ENCODE measurements at places on chromosomes 1 and 21. TPM values are rescaled to one million over a fixed set of nuclear protein-coding genes. Genes with fewer than 3 reads are reported as not detected.
A peak's percentile ranks its signal among the peaks of the same experiment; 100 is the strongest.

Gene LCE2C
- not detected for total RNA-seq

GRCh38 chr1:17052641-17053040, 1.2 kb downstream of the SDHB start:
- DNase-seq: no peak

DNA sequence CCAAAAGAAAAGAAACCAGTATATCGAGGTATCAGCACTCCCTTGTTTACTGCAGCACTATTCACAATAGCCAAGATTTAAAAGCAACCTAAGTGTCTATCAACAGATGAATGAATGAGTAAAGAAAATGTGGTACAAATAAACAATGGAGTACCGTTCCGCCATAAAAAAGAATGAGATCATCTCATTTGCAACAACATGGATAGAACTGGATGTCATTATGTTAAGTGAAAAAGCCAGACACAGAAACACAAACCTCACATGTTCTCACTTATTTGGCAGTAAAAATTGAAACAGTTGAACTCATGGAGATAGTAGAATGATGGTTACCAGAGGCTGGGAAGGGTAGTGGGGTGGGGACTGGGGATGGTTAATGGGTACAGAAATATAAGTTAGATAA, 4.3 kb upstream of the GNG5 start:
- no peak for DNase-seq

Gene CENPF
- total RNA-seq: 1.5 TPM

Gene DCST1
- total RNA-seq: not detected

- DNase-seq: no peak
Observed at GRCh38 chr1:226664413-226665101, 74.5 kb downstream of the ITPKB start.

DNA sequence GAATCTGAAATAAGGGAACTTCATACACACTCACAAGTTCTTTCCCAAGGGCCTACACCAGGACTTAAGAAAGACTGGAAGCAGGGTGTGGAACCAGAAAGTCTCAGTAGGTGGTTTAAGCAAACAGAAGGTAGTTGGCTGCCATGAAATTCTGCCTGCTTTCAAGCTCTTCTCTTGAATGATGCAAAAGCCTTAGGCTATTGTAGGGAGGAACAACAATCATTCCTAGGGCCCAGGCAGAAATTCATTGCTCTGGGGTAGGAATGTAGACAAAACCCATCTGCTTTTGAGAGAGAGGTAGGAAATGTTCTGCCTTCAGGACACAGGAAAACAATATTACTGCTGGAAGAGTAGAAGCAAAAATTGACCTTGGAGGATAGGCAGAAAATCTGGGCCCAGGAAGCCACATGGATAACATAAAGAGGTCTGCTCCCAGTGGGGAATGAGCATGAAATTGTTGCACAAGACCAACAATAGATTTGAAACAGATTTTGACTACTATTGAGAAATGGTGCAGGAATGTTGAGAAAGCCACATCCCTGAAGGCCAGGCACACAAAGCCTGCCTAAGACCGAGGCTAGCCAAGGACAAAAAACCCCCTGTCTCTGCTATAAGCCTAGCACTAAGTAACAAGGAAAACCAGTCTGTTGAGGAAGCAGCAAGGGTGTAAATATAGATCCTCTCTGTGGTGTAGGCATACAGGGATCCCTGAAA, 22.7 kb upstream of the SFT2D2 start:
- no peak for DNase-seq

Gene MARCKSL1
- 44.5 TPM for total RNA-seq

DNA sequence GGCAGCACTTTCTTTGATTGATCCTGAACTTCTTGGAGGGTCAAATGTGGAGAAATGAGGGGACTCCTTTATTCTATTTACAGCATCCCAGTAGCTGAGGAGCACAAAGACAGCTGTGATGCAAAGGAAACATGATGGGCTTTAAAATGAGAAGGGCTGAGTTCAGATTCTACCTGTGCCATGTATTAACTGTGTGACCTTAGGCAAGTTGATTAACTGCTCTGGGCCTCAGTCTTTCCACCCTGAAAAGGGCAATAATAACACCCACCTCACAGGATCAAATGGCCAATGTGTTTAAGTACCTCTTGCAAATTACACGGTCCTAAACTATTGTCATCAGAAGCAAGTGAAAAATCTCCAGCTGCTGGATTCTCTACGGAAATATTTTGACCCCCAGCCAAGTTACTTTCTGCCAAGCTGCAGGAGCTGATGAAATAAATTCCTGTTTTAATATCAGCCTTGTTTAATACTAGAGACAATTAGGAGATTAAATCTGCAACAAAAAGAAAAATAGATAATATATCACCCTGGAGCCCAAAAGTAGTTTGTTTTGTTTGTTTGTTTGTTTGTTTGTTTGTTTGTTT, 15.7 kb downstream of the TMEM81 start:
- DNase-seq: no peak

- DNase-seq: no peak
Observed at GRCh38 chr21:29449306-29449950, 150.7 kb downstream of the BACH1 start.

- no peak for DNase-seq
Observed at GRCh38 chr1:18668046-18668445, 37.4 kb downstream of the PAX7 start.

GRCh38 chr1:215285013-215285800, 202.7 kb downstream of the KCNK2 start:
- no peak for DNase-seq

- DNase-seq: no peak
Observed at GRCh38 chr21:36478941-36479340, 981 bp downstream of the CLDN14 start.

DNA sequence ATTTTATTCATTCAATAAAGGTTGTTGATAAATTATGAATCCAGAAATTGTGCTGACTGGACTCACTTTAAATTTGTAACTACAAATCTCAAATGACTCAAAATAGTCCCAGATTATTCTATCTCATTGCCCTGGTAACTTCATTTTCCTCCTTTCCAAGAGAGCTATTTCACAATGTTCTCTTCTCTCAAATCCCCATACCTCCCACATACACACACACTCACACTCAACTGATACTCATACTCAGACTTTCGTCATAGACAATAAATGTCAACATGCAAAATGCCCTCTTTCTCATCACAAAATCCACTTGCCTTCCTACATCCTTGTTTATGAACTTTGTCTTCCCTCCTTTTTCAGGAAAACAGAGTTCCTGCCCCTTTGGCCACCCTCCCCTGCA, 33.3 kb downstream of the EXTL2 start:
- DNase-seq: no peak

- no peak for DNase-seq
Observed at GRCh38 chr21:44079446-44079845, 27.8 kb upstream of the PWP2 start.

Gene XCL2
- 2.0 TPM for total RNA-seq

GRCh38 chr21:43602266-43603232, 56.7 kb downstream of the HSF2BP start:
- no peak for DNase-seq

GRCh38 chr1:10671090-10671489, 125.4 kb downstream of the CASZ1 start:
- DNase-seq: no peak

Gene SLFNL1
- 2.8 TPM for total RNA-seq

DNA sequence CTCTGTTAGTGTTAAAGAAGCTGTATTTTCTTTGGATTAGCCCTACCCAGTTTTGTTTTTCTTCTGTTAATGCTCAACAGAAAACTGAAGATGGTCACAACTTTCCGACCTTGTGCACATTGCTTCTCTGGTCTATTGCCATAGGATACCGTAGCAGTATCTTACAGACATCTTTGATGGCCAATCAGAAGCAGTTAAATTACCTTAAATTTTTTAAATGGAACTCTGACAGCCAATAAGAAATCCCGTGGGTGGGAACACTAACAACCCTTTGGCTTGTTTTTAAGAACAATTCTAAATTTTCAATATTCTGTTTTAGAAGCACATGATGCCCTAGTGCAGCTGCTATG, 17.2 kb downstream of the NFYC start:
- DNase-seq: no peak

- DNase-seq: no peak
Observed at GRCh38 chr1:24195136-24195535, 8.0 kb upstream of the IFNLR1 start.

Gene CFAP107
- not detected for total RNA-seq

DNA sequence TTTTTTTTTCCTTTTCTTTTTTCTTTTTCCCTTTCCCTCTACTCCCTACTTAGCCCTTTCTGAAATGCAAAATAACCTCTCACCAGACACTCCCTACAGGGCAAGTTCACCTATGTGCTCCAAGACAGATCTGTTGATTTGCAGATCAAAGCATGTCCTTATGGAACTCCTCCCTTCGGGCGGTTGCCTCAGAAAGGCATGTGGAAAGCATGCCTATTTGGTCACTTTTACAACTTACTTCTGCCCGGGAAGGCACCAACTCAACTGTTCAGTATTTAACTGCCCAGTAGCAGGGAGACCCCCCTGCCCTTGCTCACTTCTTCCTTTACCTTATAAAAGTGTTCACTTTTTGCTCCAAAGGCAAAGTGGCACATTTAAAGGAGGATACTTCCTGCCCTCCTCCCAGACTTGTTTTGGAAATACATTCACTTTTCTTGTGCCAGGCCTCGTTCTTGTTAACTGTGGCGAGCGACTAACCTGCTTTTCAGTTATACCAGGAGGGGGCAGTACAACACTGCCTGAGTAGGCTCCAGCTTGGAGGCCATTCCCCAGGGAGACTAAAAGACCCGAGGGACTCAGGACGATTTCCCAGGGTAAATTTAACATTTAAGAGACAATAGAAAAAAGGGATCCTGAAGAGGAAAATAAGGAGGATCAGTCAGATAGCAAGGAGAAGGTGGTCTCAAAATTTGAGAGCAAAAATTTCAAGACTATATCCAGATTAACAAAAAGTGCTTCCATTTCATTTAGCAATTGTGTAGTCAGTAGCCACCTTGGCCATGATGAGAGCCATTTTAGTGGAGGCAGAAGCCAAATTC, 12.3 kb upstream of the SLAMF7 start:
- DNase-seq: no peak

Gene PDZK1
- total RNA-seq: 0.67 TPM

- DNase-seq: no peak
Observed at GRCh38 chr1:234495231-234495990, 16.4 kb upstream of the TARBP1 start.

Gene KRTAP11-1
- not detected for total RNA-seq

- DNase-seq: no peak
Observed at GRCh38 chr1:226678251-226678650, 60.8 kb downstream of the ITPKB start.

DNA sequence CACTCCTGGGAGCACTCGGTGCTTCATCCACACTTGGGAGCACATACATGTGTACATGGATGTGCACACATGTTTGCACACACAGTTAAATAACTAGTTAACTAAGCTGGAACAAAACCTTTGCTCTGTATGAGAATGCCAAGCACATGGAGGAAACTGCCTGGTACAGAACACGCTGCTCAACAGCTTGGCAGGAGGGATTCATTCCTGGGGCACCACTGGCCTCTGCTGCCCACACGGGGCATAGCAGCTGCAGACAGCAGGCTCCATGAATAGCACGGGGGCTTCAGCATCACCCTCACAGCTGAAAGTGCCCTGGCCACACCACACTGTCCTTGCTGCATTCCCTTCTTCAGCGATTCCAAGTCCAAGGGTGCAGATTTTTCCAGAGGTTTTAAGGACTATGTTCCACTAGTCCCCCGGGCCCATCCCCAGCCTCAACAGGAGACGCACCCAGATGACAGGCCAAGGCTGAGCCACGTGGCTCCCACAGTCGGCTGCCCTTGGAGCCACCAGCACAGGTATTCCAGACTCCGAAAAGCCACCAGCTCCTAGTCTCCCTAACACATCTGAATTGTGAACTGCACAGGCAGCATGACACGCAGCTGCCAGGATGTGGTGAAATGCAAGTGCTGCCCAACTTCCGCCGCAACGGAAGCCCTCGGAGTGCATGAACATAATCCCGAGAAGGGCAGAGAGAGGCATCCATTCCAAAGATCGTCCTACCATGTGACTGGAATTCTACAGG, 16.9 kb downstream of the NPHP4 start:
- peak; percentile 66 for DNase-seq

DNA sequence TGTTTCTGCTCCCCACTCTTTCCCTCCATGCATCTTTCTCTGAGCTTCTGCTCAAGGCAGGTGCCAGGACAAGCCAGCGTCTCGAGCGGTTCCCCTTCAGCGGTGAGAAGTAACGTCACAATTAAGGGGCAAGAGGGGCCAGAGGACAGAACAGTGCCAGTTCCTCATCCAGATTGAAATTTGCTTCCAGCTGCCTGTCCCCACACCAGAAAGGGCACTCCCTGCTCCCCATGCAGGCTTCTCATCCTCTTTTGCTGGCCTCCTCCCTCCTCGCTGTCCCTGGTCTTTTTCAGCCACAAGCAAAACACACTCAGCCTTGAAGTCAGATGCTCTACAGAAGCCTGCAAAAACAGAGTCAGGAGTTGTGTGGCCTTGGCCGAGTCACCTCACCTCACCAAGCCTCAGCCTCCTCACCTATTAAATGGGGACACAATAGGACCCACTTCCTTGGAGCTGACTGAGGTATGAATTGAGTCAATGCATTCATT, 35.0 kb upstream of the ECE1 start:
- DNase-seq: no peak

Gene SSBP3
- 40.4 TPM for total RNA-seq
